ENCODE measurements at places on chromosomes 6 and 20.

DNA sequence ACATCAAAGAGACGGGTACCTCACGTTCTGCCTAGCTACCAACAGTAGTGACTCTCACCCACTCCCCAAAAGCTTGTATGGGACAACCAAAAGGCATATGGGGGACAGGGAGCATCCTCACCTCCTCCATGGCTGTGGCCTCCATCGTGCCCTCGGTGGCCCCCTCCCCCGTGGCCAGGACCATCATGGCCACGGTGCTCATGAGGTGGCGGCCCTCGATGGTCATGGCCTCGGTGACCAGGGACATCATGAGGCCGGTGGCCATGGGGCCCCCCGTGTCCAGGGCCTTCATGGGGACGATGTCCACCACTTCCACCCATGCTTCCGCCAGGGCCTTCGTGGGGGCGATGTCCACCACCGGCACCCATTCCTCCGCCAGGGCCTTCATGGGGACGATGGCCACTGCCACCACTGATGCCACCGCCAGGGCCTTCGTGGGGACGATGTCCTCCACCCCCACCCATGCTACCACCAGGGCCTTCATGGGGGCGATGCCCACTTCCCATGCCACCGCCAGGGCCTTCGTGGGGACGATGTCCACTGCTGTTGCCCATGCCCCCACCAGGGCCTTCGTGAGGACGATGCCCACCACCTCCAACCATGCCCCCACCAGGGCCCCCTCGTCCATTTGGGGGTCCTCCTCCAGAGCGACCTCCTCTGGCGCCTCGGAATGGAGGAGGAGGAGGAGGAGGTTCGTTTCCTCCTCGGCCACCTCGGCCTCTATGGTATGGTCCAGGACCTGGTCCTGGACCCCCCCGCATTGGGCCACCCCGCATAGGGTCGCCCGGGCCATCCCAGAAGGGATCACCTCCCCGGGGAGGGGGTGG is 15.0 kb downstream of the PPP1R10 start:
- DNase-seq = no peak

GRCh38 chr6:155245193-155245592 is 18.6 kb upstream of the CLDN20 start:
- no peak for DNase-seq

- no peak for DNase-seq
Measured at GRCh38 chr20:7660165-7660564, 280.1 kb downstream of the HAO1 start.

DNA sequence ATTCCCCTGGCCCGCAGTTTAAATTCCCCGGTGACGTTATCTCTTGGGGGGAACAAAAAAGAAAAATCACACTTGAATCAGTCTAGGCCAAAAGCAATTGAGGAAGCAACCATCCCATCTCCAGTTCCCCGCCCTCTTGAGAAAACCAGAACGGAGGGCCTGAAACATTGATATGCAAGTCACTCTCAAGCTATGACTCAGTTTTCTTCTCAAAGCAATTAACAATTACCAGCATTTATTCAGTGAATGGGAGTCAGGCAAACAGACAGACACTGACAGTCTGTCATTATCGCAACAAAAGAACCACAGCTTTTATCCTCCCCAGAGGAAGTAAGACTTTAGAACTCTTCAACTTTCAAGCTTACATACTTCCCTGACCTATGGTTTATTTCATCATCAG is 100.9 kb downstream of the OPRM1 start:
- no peak for DNase-seq

- no peak for DNase-seq
Measured at GRCh38 chr20:8242827-8243724, 111.0 kb downstream of the PLCB1 start.

- peak; percentile 52 for DNase-seq
Measured at GRCh38 chr20:51938559-51939258, 136.4 kb upstream of the SALL4 start.

DNA sequence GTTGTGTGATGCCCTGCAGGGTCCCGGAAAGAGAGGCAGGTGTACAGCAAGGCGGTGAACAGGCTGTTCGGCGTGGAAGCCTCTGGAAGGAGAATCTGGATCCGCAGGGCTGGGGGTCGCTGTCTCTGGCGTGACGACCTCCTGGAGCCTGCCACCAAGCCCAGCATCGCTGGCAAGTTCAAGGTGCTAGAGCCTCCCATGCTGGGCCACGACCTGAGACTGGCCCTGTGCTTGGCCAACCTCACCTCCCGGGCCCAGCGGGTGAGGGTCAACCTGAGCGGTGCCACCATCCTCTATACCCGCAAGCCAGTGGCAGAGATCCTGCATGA is 36.5 kb downstream of the TGM6 start:
- DNase-seq = no peak

- peak; percentile 54 for DNase-seq
Measured at GRCh38 chr6:106511288-106512047, 117.8 kb downstream of the RTN4IP1 start.

GRCh38 chr20:57210054-57210910 is 56.2 kb downstream of the BMP7 start:
- DNase-seq = no peak

All from HCEC 1CT (cell line).